ENCODE measurements at places on chromosomes 13 and 19. TPM values are rescaled to one million over a fixed set of nuclear protein-coding genes. Genes with fewer than 3 reads are reported as not detected.

- no peak for DNase-seq
Measured at GRCh38 chr19:33388231-33388724, 14.8 kb downstream of the CEBPG start.

- DNase-seq = no peak
Measured at GRCh38 chr19:9958379-9958821, 22.1 kb upstream of the OLFM2 start.

DNA sequence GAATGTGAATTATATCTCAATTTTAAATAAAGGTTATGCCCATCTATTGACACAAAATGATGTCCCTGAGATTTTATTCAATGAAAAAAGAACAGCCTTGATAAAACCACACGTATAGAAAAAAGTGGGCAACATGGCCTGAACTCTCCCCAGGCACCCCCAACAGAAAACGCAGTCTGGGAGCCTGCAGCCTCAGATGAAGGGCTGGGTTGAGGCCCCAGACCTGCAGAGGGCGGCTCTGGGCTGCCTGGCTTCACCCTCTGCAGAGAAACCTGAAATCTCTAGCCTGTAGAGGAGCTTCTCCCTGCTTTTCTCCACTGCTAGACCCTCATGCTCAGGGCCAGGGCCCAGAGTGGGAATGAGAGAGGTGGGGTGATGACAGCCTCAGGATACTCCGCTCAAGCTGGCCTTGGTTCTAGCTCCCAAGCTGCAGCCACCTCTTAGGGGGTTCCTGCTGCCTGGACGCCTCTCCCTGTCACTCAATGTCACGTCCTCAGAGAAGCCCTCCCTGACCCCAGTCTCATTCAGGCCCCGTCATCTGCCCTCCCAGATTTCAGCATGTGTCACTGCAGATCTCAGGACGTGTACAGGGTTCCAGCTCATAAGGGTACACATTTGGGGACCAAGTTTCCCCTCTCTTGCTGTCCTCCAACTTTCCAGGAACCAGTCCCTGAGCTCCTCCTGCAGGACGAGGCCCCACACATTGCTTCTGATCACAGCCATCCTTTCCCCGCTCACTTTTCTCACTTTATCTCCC is 1.8 kb downstream of the MBD3 start:
- no peak for DNase-seq

Gene ATP8A2
- 6.1 TPM for total RNA-seq

DNA sequence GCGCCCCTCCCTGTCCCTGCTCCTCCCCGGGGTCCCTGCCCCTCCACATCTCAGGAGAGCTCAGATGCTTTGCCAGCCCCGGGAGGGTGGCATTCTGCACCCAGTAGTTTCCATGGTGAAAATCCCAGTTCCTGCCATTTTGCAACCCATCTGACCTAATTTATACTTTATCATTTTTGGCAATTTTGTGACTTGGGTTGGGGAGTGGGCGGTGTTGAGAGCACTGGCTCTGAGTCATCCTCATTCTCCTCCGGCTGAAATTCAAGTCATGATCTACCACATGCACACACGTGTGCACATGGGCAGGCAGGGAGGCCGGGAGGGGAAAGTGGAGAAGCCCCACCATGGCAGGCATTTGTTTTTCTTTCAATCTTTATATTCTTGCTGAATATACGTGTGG is 208.6 kb downstream of the URI1 start:
- no peak for DNase-seq

DNA sequence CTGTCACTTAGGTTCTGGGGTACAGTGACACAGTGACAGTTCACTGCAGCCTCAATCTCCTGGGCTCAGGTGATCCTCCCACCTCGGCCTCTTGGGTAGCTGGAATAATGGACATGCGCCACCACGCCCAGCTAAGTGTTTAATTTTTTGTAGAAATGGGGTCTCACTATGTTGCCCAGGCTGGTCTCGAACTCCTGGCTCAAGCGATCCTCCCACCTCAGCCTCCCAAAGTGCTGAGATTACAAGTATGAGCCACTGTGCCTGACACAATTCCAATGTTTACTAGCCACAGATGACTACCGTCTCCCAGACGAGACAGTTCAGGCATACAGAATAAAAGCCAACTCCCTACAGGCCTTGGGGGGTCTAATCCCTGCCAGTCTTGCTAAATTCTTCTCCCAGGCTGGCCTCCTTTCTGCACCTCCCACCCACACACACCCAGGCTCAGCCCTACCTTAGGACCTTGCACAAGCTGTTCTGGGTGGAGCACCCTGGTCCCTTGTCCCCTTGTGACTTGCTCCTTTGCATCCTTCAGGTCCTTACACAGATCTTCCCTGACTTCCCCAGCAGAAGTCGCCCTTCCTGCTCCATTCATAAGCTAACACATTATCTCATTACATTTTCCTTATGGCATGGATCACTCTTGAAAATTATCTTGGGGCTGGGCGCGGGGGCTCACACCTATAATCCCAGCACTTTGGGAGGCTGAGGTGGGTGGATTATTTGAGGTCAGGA is 106.4 kb downstream of the INSR start:
- no peak for DNase-seq

DNA sequence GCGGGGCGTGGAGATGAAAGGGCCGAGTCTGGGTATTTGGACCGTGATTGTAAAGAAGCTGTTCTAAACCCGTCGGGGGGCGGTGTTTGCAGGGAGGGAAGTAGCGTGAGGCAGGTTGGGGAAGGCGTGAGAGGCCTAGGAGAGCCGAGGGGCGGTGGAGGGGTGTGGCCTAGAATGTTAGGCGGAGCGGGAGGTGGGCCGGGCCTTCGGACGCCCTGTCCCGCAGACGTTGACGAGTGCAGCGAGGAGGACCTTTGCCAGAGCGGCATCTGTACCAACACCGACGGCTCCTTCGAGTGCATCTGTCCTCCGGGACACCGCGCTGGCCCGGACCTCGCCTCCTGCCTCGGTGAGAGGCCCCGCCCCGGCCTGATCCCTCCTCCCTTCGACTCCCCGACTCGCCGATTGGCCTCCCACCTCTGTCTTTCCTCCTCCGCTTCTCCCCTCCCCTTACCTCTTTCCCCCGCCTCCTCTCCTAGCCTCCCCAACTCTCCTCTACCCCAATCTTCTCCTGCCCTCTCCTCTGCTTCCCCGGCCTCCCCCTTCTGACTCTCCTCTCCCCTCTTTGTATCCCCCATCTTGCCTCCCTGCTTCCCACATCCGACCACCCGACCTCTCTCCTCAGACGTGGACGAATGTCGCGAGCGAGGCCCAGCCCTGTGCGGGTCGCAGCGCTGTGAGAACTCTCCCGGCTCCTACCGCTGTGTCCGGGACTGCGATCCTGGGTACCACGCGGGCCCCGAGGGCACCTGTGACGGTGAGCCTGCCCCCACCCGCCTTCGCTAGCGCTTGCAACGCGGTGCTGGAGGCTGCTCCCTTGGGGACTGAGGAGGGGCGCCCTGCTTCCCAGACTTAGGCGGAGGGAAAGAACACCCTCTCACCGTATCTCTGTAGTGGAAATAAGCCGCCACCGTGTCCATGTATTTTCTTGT is 12.8 kb downstream of the LTBP4 start:
- DNase-seq = peak; percentile 77

DNA sequence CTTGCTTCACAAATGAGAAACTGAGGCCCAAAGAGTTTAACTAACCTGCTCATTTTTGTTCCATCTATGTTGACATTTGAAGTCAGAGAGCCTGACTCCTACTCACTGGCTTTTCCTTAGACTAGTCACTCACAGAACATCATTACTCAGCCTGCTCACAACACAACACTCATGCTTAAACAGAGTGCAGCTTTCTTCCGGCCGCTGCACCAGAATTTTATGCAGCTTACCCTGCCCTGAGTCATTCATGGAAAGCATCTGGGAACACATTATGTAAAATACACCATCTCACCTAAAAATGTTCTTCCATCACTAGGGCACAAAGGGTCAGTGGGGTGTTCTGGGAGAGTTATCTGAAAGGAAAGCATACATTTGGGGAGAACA is 303.4 kb downstream of the SPRY2 start:
- DNase-seq = no peak

- peak; percentile 46 for DNase-seq
Measured at GRCh38 chr13:53782488-53782961, 753.9 kb downstream of the OLFM4 start.

DNA sequence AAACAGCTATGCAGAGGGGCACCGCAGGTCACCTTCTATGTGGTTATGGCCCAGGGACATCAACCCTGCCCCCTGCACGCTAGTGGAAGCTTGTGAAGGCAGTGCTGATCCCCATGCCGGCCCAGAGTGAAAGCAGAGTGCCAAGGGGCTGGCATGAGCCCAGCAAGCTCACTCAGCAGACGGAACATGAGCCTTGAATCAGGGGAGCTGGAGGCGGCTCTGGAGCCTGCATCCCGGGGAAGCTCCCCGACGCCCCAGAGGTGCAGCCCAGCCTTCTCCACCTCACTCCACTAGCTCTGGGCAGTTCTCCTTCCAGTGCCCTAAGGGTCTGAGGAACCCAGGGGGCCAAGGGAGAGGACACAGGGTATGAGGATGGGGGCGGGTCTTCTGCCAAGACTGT is 19.0 kb upstream of the ISYNA1 start:
- no peak for DNase-seq
